Endodermal cell (in vitro differentiated cells): ENCODE measurements at places on chromosomes 1 and 21. TPM values are rescaled to one million over a fixed set of nuclear protein-coding genes. Genes with fewer than 3 reads are reported as not detected.

DNA sequence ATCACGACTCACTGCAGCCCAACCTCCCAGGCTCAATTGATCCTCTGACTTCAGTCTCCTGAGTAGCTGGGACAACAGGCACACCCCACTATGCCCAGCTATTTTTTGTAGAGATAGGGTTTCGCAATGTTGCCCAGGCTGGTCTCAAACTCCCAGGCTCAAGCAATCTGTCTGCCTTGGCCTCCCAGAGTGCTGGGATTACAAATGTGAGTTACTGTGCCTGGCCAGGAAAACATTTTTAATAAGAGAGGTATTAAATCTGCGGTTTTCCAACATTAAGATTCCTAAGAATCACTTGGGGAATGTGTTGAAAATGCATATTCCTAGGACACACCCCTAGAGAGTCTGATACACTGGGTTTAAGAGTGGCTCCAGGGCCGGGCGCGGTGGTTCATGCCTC is 8.7 kb downstream of the CSF1 start:
- no peaks in the 10 kb centered on the region for H3K36me3 ChIP-seq
- H3K27me3 ChIP-seq, result no peaks in the 10 kb centered on the region
- no peaks in the 10 kb centered on the region for H3K4me1 ChIP-seq
- DNase-seq, result no peak
- H3K27ac ChIP-seq, result no peak overlapping the region

GRCh38 chr1:89873288-89873687 is 52.5 kb downstream of the LRRC8D start:
- no peak overlapping the region for H3K27ac ChIP-seq
- no peaks in the 10 kb centered on the region for H3K4me1 ChIP-seq
- no peak for DNase-seq
- no peaks in the 10 kb centered on the region for H3K36me3 ChIP-seq

DNA sequence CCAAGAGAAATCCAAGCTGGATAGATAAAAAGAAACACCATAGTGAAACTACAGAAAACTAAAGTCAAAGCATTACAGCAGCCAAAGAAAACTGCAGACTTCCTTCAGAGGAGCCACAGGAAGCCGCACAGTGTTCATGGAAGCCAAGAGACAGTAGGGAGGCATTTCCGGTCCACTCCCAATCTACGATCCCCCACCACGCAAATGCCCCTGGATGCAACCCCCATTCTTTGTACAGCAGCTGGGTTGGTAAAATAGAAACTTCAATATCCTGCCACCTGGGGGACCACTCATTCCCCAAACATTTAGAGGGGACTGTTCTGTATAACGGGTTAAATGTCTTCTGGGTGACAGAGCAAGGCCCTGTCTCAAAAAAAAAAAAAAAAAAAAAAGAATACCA is 43.9 kb upstream of the TSPEAR start:
- H3K27ac ChIP-seq, result no peak overlapping the region
- no peaks in the 10 kb centered on the region for H3K4me1 ChIP-seq
- DNase-seq, result no peak

GRCh38 chr1:233640179-233640578 is 26.3 kb downstream of the KCNK1 start:
- peaks cover 38% of the 10 kb centered on the region for H3K36me3 ChIP-seq
- no peaks in the 10 kb centered on the region for H3K27me3 ChIP-seq
- DNase-seq, result no peak
- H3K27ac ChIP-seq, result no peak overlapping the region

VAV3 gene
- 2.3 to 6.9 TPM (median 5.1 TPM) in 3 replicates for total RNA-seq

DNA sequence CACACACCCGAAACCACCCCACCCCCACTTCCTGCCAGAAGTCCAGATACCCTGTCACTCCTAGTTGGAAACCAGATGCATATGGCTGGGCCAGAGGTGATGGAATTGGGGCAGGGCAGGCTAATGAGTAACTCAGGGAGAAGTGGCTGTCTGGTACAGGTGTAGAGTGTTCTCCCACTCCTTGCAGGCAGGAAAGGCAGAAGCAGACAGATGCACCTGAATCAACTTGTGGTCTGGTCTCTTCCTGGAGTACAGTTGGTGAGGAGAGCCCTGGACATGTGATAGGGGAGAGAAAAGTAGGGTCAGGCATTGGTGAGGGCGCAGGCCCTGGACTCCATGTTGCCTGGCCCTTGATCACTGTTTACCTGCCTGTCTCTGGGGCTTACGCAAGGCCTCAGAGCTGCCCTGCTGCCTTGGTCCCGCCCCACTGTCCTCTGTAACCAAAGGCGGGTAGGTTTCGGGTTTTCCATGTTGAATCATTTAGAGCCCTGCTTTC is 2.5 kb downstream of the CGN start:
- H3K27ac ChIP-seq, result no peak overlapping the region
- peak; percentile 74 for DNase-seq
- peaks cover 5% of the 10 kb centered on the region for H3K36me3 ChIP-seq
- H3K27me3 ChIP-seq, result no peaks in the 10 kb centered on the region
- H3K4me3 ChIP-seq, result peak overlapping the region; percentile 95
- H3K4me1 ChIP-seq, result peaks cover 18% of the 10 kb centered on the region

DNA sequence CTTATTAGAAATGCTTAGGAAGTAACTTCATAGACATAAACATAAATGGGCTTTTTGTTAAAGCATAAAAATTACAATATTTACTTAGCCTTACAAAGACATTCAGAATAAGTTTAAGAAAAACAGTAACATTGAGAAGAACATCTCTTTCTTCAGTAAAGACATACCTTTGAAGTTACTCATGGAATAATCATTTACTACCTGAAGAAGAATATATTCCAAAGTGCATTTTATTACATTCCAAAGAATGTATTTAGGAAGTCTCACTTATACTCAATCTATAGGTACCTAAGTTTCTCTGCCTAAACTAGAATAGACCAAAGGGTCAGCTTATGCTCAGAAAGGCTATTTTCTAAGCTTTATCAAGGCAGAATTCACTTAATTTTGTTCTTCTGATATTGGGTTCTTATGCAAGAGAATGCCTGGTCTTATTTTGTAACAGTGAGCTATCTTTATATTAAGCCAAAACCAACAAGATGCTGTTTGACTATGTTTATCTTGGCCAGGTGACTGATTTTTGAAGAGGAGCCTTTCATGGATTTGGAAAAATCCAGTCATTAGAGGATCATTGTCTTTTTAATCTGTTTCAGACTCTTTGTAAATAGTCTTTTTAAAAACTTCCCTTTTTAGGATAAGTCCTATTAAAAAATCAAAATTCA is 110.1 kb downstream of the OLFML2B start:
- no peak overlapping the region for H3K4me3 ChIP-seq
- H3K4me1 ChIP-seq, result peaks cover 4% of the 10 kb centered on the region
- no peaks in the 10 kb centered on the region for H3K36me3 ChIP-seq
- H3K27me3 ChIP-seq, result no peaks in the 10 kb centered on the region
- DNase-seq, result no peak

- no peak overlapping the region for H3K27ac ChIP-seq
- no peaks in the 10 kb centered on the region for H3K36me3 ChIP-seq
- no peaks in the 10 kb centered on the region for H3K27me3 ChIP-seq
- H3K4me1 ChIP-seq, result no peaks in the 10 kb centered on the region
- DNase-seq, result no peak
These were observed 172.0 kb downstream of the FGGY start for GRCh38 chr1:59468828-59469428.

GRCh38 chr1:87252406-87252805 is 76.3 kb upstream of the LMO4 start:
- H3K36me3 ChIP-seq, result no peaks in the 10 kb centered on the region
- H3K4me3 ChIP-seq, result no peak overlapping the region
- no peaks in the 10 kb centered on the region for H3K4me1 ChIP-seq
- no peak for DNase-seq
- H3K27ac ChIP-seq, result no peak overlapping the region

DNA sequence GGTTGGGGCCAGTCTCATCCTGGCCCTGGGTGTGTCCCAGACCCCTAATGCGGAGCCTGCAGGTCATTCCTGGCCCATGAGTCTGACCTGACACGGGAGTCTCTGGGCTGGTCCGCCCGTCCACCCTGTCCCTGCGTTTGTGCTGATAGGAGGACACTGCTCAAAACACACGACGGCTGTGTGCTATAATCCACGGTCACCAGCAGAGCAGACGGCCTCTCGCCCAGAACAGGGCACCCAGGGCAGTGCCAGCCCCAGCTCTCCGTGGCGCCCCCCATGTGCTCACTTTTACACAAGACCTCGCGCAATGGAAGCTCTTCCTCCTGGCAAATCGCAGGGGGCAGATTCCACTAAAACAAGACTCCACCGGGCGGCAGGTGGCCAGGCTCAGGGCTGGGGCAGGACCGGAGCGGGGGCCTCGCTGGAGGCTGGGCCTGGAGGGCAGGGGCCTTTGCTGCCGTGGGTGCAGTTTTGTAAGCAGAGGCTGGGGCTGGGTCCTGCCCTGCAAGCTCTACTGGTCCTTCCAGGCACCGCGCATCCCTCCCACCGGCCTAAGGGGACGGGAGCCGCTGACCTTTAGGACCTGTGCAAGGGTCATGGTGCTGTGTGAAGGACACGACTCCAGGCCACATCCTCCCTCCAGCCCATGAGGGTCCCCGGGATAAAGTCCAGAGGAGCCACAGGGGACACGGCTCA is 10.6 kb upstream of the SLC19A1 start:
- H3K4me3 ChIP-seq, result no peak overlapping the region
- H3K4me1 ChIP-seq, result no peaks in the 10 kb centered on the region
- no peaks in the 10 kb centered on the region for H3K36me3 ChIP-seq
- no peaks in the 10 kb centered on the region for H3K27me3 ChIP-seq
- H3K27ac ChIP-seq, result no peak overlapping the region

GRCh38 chr1:155256058-155256852 is 972 bp upstream of the ENTREP3 start:
- peaks cover 7% of the 10 kb centered on the region for H3K4me1 ChIP-seq
- H3K36me3 ChIP-seq, result peaks cover 15% of the 10 kb centered on the region
- no peaks in the 10 kb centered on the region for H3K27me3 ChIP-seq
- peak; percentile 59 for DNase-seq

DNA sequence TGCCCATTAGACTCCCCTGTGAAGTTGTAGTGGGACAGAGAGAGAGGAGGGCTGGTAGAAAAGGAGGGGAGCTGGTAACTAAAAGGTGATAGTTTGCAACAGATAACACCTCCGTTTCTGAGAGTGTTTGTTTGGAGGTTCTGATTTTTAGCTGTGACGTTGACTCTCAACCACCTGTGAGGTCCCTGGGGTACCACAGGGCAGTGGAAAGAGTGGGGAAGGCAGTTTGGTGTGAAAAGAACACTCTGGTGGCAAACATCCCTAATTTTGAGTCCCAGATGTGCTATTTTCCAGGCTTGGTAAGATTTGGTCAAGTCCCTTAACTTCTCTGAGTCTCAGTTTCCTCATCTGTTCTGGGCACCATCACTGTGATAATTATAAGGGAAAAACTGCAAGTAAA is 29.3 kb downstream of the RAB3B start:
- H3K36me3 ChIP-seq, result peaks cover 34% of the 10 kb centered on the region
- peaks cover 26% of the 10 kb centered on the region for H3K4me1 ChIP-seq
- no peak for DNase-seq
- no peak overlapping the region for H3K27ac ChIP-seq

FAM177B gene
- not detected in 2 replicates for total RNA-seq

DNA sequence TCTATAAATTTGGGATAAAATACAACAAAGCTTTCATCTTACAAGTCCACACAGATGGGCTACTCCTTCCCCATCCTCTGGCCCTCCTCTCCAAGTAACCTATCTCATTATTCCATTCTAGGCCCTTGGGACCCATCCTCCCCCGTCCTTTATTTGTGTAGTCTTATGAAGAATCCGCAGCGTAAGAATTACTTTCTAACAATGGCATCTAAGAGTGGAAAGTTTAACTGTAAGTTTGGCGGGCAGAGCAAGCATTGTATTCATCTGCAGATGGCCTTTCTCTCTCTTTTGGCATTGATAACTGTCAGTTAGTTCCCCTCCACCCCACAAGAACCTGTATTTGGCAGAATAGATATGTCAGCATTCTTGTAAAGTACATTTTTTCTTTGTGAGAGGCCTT is 91.9 kb upstream of the TSPAN2 start:
- H3K4me3 ChIP-seq, result no peak overlapping the region
- H3K27me3 ChIP-seq, result no peaks in the 10 kb centered on the region
- no peak for DNase-seq
- no peak overlapping the region for H3K27ac ChIP-seq
- H3K36me3 ChIP-seq, result no peaks in the 10 kb centered on the region
- H3K4me1 ChIP-seq, result no peaks in the 10 kb centered on the region
